ENCODE measurements at places on chromosomes 4 and X.

GRCh38 chr4:79413886-79414285 is 5.9 kb upstream of the GK2 start:
- no peak for DNase-seq

DNA sequence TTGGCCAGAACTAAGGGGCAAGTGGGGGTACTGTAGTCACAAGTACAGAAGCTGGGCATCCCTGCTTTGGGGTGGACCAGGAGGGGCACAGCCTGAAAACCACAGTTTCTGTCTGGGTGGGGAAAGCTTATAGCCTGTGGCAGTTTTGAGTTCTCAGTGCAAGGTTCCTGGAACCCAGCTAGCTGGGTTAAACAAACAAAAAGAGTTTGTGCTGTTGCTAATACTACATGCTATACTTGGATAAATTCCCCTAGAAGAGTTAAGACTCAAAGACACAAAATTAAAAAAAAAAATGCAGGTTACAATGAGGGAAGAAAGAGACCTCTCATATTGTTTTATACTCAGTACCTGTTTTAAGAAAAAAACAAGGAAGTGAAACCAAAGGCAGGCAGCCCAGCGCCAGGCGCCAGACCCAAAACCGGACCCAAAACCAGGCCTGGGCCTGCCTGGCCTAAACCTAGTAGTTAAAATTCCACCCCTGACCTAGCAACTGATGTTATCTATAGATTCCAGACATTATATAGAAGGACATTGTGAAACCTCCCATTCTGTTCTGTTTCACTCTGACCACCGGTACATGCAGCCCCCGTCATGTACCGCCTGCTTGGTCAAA is 50.8 kb downstream of the SLC2A9 start:
- DNase-seq: no peak

DNA sequence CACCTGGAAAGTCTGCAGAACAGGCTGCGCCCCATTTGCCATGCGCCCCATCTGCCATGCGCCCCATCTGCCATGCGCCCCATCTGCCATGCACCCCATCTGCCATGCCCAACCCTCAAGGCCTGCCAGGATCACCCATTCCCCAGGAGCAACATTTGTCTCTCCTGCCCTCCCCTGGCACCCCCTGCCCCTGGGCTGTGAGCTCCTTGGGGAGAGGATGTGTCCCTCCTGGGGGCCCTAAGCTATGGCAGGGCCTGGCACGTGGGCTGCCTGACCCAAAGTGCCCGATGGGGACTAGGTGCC is 82.6 kb downstream of the FAM53A start:
- DNase-seq: no peak

DNA sequence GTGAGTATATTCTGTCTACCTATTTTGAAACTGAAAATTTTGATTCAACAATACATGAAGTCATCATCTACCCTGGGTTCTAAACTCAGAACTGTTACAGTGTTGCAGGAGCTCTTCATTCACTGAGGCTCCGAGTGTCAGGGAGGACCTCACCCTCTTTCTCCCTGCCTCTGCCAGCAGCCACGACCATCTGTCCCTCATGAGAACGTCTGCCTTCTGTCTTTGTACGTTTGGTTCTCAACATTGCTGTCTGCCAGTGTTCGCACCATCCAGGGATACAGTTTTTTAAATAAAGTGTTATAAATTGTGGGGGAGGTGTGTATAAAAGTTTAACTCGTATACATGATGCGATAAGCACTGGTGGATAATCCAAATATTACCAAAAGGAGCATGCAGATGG is 55.5 kb downstream of the TRAPPC11 start:
- DNase-seq: no peak

DNA sequence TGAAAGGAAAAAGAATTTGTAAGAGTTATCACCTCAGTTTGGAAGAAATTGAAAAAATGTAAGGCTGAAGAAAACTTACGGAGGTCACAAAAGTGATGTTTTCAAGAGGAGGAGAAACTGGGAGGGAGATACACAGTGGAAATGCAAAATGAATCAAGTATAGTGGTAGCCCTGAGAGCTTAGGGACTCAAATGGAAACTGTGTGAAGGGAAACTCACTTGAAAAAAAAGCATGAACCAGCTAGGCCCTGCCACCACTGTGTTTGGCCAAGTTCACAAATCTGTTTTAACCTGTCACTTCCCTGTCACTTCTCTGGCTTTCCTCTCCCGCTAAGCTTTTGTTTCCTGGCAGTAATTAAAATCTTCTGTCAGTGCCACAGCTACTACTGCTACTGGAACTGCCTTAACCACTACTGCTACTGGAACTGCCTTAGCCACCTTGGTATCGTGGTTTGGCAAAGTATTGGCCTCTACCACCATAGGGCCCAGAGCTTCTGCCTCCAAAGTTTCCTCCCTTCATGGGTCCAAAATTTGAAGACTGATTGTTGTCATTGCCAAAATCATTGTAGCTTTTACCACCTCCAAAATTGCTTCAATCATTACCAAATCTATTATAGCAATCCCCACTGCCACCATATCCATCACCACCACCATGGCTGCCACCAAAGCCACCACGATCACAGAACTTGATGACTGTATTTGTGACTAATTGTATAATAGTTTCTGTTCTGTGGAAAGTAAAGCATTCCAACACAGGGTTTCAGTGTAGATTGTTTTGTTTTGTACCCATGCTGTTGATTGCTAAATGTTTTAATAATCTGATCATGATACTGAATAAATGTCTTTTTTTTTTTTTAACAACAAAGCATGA is 41.5 kb downstream of the SMARCA5 start:
- DNase-seq: no peak

DNA sequence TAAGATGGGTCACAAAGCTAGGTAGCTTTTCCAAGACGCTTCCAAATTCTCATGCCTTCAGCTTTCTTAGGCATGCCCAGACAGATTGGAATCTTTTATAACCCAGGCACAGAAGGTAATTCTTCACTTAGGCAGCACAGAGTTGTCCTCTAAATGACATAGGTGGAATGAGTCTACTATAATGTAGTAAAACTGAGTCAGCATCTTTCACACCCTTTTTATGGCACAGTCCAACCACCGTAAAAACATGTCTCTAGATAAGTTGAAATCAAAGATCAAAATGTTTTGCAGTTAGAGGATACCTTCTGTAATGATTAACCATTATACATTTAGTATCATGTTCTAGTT is 128.4 kb upstream of the FAT1 start:
- no peak for DNase-seq

DNA sequence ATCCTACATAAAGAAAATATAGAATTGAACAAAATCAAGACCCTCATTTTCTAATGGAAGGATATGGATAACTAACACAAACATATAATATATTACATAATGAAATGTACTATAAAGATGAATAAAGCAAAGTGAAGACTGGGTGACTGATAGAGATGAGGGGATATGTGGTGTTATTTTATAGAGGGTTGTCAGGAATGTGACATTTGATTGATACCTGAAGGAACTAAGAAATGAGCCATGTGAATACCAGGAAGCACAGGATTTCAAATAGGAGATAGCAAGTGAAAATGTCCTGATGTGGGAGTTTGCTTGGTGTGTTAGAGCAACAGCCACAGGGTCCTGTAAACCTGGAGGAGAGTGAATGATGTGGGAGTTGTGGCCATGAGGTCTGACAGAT is 40.1 kb upstream of the GNPDA2 start:
- DNase-seq: no peak

- no peak for DNase-seq
Measured at GRCh38 chr4:168321006-168321405, 2.5 kb upstream of the DDX60 start.

DNA sequence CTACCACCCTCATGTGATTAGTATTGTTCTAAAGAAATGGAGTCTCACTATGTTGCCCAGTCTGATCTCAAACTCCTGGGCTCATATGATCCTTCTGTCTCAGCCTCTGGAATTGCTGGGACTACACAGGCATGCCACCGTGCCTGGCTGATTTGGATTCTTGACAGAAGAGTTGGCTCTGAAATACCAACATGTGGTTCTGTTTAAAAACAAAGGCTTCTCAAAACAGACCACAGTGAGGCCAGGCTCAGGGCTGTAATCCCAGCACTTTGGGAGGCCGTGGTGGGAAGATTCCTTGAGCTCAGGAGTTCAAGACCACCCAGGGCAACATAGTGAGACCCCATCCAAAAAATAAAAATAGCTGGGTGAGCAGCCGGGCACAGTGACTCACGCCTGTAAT is 126.7 kb downstream of the DHRSX start:
- DNase-seq: no peak

GRCh38 chr4:132651196-132651595 is 497.9 kb upstream of the PCDH10 start:
- no peak for DNase-seq

DNA sequence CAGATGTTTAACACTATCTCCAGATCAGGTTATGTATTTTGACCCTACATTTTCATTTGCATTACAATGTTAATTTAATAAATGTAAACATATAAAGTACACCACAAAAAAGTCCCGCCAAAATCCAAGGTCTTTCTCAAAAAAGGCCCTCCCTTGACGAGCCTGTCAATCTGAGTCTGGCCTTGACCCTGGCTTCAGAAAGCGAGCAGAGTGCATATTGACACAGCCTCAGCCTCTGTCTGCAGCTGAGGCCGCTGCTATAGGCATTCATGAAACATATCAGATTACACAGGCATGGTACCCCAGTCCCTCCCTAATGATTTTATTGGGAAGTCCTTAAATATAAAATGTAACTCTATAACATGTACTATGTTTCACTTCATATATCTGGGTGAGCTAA is 6.2 kb downstream of the MBNL3 start:
- DNase-seq: no peak
